RKO (cell line): ENCODE measurements at places on chromosomes 2 and 18.

DNA sequence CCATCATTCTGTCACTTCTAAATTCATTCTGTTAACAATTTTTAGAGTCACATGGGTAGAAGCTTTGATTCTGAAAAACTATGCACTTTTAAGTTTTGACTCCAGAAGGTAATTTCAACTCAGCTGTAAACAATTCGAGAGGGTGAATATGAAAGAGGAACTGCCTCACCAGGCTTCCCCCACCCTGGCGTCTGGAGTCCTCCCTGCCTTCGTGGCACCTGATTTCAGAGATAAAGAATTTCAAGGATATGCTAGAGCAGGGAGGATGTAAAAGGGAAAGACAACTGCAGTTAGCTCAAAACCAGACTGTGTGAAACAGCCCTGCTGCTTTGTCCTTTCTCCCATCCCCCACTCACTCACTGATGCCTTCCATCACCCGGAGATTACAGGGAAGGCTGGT, 40.7 kb downstream of the ONECUT2 start:
- DNase-seq: no peak

DNA sequence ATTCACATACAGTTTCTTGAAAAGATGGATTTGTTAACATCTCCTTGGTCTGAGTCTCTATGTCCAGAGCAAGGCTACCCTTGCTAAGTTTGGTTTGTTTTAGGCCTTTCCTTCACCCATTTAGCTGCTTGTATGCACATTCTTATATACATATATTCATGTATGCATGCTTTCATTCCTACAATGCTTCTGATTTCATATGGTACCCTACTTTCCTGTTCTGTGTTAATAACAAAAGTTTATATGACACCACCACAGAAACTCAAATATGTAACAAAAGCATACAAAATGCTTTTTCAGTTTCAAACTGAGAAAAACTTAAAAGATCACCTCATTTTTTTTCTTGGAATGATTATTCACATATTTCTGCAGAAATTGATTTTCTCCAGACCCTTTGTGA, 39.4 kb downstream of the OSGEPL1 start:
- no peak for DNase-seq

DNA sequence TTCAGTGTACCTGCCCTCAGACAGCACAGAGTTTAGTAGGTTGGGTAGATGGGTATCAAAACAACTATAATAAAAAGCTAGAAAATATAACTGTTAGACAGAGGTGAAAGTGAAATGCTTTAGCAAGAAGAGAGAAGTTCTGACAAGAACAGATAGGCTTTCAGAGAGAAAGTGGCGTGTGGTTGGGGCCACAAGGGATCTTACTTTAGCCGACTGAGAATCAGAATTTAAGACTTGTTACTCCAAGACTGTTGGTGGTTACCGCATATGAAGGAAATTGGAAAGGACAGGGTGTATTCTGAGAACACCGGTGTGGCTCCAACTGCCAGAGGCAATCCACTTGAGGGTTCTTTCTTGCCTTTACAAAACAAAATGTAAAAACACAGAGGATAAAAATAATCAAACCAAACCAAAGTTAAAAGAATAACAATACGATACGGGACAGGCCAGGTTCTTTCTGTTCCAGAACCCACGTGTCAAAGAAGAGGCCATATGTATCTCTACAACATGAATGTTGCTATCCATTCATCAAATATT, 44.4 kb upstream of the AGPS start:
- no peak for DNase-seq

GRCh38 chr18:9679125-9679524, 29.0 kb upstream of the RAB31 start:
- no peak for DNase-seq

GRCh38 chr18:22199005-22199404, 29.6 kb downstream of the GATA6 start:
- no peak for DNase-seq

DNA sequence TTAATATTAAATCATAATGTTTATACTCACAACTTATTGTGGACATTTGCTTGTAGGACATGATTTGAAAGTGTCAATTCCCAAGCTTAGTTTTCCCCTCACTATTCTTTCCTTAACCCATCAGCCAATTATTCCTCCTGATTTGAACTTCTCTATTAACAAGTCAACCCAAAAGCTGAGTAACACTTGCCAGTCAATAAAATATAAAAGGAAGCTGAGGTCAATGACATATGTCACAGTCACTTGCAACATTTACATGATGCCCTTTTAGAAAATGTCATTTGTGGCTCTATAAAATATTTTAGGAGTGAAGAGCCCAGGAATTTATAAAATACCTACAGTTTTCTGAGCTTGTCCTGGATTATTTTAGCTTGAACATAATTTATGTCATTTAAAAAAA, 7.2 kb downstream of the CCDC68 start:
- no peak for DNase-seq

GRCh38 chr2:232929303-232930058, 59.4 kb downstream of the SNORC start:
- no peak for DNase-seq

DNA sequence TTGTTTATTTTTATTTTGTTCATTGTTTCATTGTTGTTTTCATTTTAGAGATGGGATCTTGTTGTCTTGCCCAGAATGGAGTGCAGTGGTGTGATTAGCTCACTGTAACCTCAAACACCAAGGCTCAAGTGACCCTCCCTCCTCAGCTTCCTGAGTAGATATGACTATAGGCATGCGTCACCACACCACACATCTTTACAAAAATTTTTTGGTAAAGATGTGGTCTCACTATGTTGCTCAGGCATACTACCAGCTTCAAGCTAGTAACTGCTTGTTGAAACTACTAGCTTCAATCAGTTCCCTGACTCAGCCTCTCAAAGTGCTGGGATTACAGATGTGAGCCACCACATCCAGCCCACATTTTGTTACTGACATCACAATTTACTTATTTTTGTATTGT, 14.8 kb downstream of the FAM237A start:
- DNase-seq: peak; percentile 9

DNA sequence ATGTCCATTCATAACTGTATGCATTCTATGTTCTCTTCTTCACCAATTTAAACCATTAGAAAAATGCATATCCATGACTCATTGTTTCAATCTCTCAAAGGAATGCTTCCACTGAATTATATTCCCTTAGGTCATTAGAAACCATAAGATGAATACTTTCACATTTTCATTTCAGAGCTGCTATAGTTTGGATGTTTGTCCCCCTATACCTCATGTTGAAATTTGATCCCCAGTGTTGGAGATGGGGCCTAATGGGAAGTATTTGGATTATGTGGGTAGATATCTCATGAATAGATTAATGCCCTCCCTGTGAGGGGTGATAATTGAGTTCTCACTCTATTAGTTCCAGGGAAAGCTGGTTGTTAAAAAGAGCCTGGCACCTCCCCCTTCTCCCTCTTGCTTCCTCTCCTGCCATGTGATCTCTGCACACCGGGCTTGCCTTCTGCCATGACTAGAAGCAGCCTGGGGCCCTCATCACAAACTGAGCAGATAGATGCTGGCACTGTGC, 35.7 kb downstream of the THUMPD2 start:
- DNase-seq: no peak

DNA sequence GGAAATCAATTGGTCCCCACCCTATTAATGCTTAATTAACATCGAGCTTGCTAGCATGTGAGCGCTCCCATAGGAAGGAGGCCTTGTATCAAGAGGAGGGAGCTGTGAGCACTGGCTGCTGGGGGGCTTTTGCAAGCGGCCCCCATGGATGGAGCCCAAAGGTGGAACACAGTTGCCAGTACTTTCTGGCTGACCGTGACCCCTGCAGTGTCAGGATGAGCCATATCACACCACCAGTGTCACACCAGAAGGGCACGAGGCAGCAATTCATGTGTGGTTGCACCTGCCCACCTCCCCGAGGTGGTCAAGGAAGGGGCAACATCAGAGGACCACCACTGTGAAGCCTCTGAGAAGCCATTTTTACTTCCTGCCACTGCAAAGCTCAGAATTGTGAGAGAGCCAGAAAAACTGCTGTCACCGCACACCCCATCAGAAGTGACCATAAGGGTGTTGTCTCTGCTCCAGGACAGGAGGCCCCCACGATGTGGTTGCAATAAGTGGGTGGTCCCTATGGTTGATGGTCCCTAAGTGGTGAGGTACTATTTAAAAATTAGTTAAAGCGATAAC, 99.8 kb upstream of the RAB6C start:
- DNase-seq: no peak

- DNase-seq: no peak
Measured at GRCh38 chr2:36381993-36382392, 26.4 kb downstream of the CRIM1 start.

GRCh38 chr18:35387152-35387571, 10.0 kb upstream of the ZNF396 start:
- peak; percentile 24 for DNase-seq

- no peak for DNase-seq
Measured at GRCh38 chr2:30078521-30078920, 68.3 kb upstream of the YPEL5 start.

DNA sequence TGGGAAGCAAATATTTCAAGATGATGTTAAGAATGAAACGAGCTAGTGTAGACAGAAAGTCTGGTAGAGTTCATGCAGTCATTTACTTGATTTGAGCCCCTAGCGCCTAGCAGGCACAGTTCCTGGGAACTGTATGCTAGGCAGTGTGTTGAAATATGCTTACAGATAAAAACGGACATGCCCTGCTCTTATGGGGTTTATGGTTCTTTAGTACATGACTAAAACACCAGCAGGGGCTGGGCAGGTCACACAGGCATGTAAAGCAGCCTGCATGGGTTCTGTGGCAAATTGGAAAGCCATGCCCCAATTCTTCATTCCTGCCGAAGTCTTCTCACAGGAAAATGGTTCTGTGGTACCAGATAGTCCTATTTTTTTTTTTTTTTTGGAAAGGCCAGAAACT, 27.3 kb upstream of the MGAT5 start:
- no peak for DNase-seq

GRCh38 chr2:240259201-240259923, 118.9 kb upstream of the OTOS start:
- DNase-seq: no peak

DNA sequence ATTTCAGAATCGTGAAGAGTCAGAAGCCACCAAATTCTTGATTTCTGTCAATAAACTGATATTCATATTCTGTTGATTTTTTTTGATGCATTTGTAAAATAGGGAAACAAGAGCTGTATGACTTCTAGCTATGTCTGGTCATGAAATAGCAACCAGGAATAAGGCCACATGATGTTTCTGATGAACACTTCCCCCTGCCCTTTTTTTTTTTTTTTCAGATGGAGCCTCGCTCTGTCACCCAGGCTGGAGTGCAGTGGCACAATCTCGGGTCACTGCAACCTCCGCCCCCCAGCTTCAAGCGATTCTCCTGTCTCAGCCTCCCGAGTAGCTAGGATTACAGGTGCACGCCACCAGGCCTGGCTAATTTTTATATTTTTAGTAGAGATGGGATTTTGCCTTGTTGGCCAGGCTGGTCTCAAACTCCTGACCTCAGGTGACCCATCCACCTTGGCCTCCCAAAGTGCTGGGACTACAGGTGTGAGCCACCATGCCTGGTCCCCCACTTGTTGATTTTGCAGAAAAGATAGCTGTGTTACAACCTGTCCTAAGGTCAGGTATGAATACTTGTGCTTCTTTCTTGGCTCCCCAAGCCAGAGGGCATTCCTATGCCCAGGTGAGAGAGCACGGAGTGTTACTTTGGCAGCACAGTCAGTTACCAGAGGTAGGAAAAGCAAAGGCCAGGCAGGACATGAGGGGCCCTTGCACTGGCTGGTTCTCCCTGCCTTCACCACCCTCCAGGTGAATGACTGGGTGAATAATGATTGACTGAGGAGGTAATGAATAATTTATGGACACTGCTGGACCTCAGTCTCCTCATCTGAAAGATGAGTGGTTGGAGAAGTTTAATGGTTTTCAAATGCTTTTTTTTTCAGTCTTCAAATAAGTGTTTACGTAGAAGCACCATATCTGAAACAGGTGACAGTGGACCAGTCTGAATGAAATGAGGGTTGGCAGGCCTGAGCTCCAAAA, 39.6 kb downstream of the PAX8 start:
- DNase-seq: no peak

DNA sequence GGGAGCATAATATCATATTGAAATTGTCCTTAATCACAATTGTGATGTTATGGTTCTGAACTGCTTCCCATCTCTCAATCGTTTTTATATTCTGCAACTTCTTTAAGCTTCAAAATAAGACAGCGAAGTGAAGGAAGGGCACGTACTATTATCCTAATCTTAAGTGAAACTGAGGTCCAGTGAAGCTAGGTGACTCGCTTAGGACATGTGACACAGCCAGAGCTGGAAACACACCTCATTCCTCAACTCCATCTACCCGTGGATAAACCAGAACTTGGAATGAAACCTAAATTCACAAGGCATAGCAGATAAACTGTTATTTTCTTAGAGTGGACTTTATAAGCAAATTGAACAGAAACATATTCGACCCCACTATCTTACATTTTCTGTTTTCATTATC, 191.2 kb upstream of the PXDN start:
- no peak for DNase-seq

DNA sequence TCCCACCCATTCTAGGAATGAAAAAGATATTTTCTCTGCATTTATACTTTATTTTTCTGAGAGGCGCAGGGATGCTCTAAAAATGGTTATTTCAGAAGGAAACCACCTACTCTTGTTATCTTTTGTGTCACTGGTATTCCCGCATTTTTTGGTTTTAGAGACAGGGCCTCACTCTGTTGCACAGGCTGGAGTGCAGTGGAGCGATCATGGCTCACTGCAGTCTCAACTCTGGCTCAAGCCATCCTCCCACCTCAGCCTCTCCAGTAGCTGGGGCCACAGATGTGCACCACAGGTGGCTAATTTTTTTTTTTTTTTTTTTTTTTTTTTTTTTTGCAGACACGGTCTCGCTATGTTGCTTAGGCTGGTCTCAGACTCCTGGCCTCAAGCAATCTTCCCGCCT, 135.9 kb downstream of the NCK2 start:
- DNase-seq: no peak

DNA sequence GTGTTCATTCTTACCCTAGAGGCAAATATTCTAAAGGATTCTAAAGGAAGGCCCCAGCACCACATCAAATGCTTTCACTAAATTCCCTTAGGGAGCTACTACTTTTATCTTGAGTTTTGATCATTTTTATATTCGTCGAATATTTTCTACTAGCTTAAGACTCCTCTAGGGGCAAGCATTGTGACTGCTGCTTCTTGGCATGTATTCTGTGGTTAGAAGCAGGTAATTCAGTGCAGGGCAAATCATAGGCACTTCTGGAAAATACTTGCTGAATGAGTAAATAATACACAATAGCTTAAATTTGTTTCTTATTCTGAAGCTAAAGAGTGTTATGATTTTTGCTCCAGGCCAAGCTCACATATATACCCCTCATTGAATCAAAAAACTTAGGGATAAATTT, 136.4 kb downstream of the LRP2 start:
- no peak for DNase-seq

DNA sequence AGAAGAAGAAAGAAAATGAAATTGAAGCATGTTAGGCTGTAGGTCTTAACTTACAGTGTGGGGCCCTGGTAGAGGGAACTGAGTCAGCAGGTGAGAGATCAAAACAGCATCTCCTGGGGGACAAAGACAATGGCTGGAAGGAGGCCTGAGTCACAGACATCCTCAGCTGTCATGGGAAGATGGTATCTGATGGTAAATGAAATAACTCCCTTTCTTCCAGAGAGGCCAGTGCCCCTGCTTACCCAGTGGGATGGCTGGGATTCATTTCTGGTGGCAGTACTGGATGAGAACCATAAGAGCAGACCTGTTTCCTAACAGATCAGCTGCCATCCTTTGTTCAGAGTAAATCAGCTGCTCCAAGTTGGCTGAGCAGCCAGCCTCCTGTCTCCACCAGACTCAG, 251.3 kb upstream of the EPAS1 start:
- no peak for DNase-seq
